ENCODE measurements at places on chromosomes 3 and 15.

DNA sequence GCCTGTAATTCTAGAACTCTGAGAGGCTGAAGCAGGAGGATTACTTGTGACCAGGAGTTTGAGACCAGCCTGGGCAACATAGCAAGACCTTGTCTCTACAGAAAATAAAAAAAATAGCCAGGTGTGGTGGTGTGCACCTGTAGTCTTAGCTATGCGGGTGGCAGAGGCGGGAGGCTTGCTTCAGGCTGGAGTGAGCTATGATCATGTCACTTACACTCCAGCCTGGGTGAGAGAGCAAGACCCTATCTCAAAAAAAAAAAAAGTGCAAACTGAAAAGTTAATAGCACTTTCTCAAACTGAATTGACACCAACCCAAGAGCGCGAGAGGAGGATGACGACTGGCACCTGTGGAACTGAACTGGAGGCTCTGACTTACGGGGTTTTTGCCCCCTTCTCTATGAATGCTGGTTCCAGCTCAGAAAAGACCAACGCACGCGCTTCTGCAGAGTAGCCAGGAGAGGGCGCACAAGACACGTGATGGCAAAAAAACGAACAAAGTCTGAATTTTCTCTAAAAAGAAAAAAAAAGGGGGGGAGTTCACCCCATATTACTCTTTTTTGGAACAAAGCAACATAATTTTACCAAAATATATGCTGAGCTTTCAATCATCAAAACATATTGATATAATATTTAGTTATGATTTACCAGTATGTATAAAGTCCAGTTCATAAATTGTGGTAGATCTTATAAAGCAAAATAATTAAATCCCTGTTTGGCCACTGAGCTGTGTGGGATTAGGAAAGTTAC lies 23.7 kb downstream of the CFAP92 start:
- DNase-seq: peak; percentile 46

- DNase-seq: no peak
These were observed 31.0 kb downstream of the HEG1 start for GRCh38 chr3:125024817-125025216.

GRCh38 chr15:85755942-85756341 lies 38.8 kb downstream of the KLHL25 start:
- DNase-seq: no peak

DNA sequence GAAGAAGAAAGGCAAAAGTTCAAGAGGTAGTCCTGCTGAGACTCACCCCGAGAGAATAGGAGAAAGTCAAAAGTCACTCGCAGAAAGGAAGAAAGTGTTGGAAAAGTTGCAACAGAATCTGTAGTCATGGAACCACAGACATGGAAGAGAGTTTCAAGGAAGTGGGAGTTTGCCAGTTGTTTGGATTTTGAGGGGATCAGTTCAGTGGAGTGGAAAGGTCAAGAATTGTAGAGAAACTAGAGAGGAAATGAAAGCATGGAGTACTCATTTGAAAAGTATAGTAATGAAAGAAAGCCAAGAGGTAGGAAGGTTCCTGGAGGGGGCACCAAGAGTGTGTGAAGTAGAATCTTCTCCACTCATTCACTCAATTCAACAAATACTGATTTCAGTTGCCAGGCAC lies 34.7 kb downstream of the SPTSSB start:
- no peak for DNase-seq

DNA sequence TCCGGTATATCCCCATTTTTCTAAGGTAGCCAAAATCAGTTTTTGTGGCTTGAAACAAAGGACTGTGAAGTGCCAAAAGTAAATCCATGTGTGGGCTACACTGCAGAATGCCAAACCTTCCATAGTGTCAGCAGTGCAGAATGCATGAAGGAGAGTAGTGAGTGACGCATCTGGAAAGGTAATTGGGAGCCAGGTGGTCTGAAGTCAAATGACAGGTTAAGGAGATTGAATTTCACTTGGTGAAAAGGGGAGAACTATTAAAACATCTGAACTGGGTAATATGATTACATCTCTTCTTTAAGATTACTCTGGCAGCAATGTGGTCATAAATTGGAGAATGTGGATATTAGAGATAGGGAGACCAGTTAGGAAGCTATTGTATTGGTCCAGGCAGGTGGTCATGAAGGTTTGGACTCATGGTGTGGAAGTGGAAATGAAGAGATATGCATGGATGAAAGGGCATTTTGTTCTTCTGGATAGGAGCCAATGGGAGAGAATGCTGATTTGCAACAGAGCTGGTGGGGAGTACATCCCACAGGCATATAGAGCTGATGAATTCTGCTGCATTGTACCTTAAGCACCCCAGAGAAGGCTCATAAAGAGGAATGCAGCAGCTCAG lies 118.2 kb downstream of the ECT2 start:
- no peak for DNase-seq

DNA sequence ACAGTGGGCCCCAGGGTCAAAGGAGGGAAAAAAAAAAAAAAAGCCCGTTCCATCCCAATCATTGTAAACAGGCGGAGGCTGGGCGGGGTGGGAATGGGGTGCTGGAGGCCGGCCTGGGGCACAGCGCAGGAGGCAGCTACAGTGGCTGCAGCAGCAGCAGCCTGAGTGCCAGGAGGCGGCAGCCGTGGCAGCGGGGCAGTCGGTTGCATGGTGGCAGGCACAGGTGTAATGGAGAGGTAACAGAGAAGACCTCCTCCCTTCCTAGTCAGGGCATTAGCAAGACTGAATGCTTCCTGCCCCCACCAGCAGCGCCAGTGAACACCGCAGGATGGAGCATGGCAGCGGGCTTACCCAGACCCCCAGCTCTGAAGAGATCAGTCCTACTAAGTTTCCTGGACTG lies 279.1 kb upstream of the TTC14 start:
- DNase-seq: no peak

GRCh38 chr15:73323956-73324355 lies 44.8 kb downstream of the HCN4 start:
- no peak for DNase-seq

DNA sequence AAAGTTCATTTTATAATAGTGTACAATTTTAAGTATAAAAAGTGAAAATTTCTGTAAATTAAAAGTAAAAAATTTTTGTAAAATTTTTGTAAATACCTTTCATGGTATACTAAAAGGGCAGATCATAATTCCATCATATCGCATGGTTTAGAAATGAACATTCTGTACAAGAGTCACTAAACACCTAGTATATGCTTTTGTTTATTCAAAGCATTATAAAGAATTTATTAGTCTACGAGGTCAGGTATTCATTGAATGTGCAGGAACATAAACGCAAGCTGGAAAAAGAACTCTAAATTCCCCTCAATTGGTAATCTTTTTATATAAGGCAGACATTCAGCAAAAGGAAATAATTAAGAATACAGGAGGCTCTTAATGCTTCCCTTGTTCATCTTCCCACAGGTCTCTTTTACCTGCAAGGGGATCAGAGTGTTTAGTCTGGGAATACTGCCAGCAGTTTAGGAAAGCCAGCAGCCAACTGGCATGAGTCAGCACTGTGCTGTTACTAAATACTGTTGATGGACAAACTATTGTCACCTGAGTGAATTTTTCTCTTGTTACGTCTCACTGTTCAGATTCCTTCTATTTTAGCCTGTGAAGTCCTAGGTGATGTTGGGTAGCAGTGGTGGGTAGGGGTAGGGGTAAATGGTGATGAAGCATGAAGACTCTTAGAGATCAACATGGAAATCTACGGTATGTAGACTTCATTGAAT lies 70.1 kb downstream of the UQCC5 start:
- DNase-seq: peak; percentile 5

DNA sequence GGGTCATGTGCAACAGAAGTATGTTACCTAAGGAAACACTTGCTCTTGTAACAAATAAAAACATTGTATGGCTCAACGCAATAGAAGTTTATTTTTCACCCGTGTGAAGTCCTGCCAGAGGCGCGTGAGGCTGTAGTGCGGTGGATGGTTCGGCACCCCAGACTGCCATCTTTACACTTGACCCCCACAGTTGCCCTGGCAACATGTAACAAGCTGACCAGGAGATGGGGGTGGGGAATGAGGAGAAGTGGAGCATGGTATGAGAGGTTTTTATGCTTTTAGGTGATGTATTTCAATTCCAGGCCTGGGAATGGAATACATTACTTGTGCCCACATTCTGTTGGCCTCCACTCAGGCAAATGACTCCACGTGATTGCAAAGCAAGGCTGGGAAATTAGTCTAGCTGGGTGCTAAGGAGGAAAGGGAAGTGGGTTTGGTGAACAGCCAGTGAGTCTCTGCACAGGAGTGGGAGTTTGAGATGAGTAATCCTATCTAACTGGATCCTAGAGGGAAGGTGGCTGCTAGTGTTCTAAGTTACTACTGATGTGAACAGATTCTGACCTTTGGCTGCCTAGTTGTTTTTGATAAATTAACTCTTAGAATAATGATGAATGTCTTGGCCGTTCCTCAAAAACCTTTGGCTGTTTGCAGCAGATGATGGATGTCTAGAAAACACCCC lies 33.8 kb upstream of the GREM1 start:
- no peak for DNase-seq

DNA sequence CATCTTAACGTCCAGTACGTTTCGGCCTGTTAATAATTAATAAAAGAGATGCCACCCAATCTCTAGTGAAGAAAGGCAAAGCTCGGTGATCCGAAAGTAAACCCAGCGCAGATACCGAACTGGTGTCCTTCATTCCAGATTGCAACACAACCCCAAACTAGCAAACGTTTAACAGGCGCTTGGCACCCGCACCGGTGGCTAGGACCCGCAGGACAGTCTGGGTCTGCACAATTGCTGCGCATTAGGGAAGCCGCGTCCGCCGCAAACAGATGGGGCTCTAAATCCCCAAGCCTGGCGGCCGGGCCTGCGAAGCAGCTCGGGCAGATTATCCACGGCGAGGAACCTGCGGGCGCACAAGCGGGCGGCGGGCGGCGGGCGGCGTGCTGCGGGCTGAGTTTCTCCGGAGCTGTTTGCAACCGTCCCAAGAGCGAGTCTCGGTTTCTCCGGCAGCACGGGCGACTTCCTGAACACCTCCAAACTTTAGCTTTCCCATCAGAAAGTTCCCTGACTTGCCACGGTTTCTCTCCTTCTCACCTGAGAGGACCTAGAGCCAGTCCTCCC lies 112.1 kb upstream of the ICE2 start:
- DNase-seq: no peak

DNA sequence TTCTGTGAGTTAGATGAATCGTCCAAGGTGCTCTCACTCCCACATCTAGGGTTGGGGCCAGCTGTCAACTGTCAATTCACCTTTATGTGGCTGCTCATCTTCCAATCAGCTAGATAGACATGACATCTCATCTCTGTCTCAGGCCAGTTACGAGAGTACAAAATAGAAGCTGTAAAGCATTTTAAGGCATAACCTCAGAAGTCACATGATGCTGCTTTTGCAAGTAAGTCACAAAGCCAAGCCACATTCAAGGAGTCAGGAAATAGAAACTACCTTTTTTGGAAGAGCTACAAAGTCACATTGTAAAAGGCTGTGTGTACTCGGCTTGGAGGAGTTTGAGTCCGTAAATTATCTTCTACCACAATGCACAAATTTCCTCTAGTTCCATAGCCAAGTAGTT lies 5.1 kb upstream of the CCR1 start:
- DNase-seq: no peak

GRCh38 chr15:95446854-95447253 lies 883.6 kb upstream of the NR2F2 start:
- DNase-seq: no peak

DNA sequence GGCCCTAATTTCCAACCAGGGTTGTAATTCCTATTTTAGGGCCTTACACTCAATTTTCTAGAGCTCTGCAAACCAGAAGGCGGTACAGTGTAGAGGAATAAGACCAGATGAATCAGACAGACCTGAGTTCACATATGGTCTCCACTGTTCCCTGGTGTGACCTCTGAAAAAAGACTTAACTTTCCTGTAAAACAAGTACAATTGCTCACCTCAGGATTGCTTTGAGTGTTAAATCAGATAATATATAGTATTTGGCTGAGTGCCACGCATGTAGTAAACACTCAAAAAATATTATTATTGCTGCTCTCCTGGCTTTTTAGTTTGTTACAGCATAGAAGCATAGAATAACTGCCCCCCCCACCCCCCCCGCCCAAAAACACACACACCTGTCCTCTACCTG lies 51.0 kb upstream of the STT3B start:
- DNase-seq: no peak

DNA sequence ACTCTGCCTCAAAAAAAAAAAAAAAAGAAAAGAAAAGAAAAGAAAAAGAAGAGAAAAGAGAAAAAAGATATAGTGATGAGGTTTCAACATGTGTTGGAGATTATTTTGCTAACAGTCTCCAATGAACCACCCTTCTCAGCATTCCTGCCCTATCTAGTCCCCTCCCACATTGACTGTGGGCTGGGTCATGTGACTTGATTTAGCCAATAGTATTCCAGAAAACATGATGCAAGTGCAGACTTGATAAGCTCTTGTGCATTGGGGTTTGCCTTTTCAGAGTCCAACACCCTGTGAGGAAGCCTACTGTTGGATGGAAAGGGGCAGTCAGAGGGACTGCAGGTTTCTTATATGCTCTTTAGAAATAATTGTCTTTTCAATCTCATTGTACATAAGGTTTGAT lies 37.8 kb upstream of the MED12L start:
- DNase-seq: peak; percentile 43

GRCh38 chr3:152879130-152879789 lies 44.3 kb downstream of the P2RY1 start:
- no peak for DNase-seq

GRCh38 chr3:86960550-86960949 lies 30.4 kb downstream of the VGLL3 start:
- no peak for DNase-seq

DNA sequence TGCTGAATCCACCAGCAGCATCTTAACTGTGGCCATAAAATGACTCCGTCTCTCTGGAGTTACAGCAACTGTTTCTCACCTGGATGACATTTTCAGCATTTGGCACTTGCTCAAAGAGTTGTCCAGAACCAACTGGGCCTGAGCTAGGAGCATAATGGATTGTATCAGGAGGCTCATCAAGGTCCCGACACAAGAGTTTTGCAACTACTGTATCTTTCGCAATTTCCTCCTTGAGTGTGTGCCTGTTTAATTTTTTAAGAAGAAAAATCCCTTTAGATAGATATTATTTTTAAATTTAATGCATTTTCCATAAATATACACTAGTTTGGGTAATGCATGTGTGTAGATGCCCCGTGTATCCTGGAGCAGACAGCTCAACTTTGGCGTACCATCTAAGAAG lies 44.3 kb upstream of the C3orf49 start:
- DNase-seq: no peak

GRCh38 chr15:90988296-90988695 lies 6.0 kb downstream of the PRC1 start:
- DNase-seq: no peak

DNA sequence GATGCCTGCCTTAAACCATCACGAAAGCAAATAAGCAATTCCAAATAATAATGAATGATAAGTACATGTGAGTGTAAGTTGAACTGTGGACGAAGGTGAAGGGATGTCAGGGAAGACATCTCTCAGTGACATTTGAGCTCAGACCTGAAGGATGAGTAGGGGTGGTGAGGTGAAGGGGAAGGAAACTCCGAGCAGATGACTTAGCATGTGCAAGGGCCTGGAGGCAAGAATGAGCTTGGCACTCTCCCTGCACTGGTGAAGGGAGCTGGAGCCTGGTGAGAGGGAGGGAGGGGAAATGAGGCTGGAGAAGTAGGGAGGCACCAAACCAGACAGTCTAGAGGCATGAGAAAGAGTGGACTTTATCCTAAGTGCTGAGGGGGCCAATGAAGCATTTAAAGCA lies 84.3 kb downstream of the MTHFS start:
- no peak for DNase-seq

Measured in K562 (cell line).